ENCODE measurements at places on chromosomes 2 and 18.

GRCh38 chr2:171675810-171676345 lies 11.4 kb upstream of the DYNC1I2 start:
- no peak for DNase-seq

DNA sequence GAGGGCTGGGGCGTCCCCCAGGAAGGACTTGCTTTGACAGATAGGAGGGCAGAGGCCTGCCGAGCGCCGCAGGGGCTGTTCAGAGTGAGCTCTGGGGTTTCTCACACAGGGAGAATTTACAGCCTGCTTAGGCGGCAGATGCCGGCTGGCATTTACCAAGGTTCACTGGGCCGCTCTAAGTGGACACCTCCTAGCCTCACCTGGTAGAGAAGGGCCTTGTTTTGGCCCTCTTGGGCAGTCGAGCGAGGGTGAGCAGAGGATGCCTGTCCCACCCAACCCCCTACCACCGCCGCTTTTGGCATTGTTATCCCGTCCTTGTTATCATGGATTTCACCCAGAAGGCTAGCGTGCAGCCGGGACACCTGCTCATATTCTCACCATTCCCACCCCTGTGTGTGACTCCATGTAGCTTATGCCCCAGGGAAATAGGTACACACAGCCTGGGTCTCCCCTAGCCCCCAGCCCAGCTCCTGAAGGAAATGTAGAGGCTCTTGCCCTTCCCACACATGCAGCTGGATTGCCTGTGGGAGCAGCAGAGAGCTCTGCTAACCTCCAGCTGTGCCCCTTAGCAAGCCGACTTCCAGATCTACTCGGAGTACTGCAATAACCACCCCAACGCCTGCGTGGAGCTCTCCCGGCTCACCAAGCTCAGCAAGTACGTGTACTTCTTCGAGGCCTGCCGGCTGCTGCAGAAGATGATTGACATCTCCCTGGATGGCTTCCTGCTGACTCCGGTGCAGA lies 52.4 kb downstream of the FAM168B start:
- DNase-seq = no peak

- DNase-seq = no peak
These were observed 44.1 kb downstream of the TNFRSF11A start for GRCh38 chr18:62369129-62369644.

DNA sequence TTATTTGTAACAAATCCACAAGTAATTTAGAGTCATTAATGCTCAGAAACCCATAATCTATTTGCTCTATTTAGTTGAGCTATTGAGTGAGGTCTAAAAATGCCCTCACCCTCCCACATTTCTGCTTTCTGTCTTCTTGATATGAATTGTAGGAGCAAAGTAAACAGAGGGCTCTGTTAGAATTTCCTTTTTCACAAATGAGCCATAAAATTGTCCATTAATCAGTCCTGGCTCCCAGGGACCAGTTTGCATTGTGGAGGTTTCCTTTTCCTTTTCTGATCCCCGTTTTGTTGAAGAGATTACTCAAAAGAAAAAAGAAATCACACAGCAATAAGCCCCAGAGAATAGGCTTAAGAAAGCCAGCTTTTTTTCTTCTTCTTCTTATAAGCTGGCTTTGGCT lies 476.7 kb downstream of the EPHA4 start:
- no peak for DNase-seq

- no peak for DNase-seq
These were observed 243.5 kb downstream of the ASXL3 start for GRCh38 chr18:33821503-33821902.

GRCh38 chr2:27807476-27807875 lies 36.0 kb downstream of the MRPL33 start:
- DNase-seq = peak; percentile 51

DNA sequence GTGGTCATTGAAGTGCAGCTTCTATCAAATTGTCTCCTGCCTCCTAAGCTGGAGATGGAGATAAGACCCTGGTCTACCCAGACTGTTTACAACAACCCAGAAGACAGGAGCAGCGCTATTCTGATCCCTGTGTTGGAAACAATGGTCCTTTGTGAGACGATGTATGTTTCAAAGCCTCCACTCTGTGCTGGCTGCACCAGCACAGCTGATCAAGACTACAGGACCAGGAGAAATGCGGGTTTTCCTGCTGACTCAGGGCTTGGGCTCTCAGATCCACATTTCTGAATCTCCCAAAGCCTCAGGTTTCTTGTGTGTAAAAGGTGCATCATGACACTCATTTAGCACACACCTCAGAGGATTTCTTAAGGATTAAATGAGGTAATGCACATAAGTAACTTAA lies 92.0 kb downstream of the POU3F3 start:
- no peak for DNase-seq

- no peak for DNase-seq
These were observed 3.3 kb downstream of the GAD1 start for GRCh38 chr2:170819680-170820664.

GRCh38 chr2:134372611-134373131 lies 118.8 kb downstream of the MGAT5 start:
- DNase-seq = no peak

DNA sequence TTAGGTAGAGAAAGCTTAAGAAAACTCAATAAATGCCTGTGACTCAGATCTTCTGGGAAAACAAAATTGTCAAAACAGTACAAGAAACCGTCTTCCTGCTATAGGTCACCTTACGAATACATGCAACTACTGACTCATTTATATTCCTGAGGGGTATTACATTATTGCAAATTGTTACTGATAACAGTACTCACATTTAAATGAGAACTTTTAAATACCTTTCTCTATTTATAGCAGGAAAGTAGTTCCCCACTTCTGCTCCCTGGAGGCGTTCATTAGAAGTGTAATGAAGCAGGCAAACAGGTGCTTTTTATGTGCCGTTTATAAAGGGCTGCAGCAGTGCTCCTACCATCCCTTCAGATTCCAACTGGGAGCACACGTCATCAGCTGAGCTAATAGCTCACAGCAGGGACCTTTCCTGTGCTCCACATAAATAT lies 65.1 kb upstream of the RPRM start:
- peak; percentile 2 for DNase-seq

DNA sequence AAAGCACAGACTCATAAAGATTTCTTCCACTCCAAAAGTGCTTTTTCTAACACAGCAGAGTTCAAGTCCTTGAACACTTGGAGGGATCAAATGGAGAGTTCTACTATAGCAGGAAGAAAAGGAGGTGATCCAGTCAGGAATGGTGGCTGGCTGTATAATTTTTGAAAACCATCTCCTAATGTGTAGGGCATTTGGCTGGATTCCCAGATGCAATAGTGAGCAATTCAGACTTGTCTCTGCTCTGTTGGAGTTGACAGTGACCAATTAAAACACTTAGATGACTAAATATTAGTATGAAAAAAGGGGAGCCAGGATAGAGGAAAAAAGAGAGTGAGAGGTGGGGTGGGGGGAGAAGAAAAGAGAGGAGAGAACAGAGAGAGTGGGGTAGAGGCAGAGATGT lies 5.3 kb upstream of the G6PC2 start:
- DNase-seq = no peak

- DNase-seq = no peak
These were observed 350.9 kb downstream of the NUP35 start for GRCh38 chr2:183474912-183475695.

DNA sequence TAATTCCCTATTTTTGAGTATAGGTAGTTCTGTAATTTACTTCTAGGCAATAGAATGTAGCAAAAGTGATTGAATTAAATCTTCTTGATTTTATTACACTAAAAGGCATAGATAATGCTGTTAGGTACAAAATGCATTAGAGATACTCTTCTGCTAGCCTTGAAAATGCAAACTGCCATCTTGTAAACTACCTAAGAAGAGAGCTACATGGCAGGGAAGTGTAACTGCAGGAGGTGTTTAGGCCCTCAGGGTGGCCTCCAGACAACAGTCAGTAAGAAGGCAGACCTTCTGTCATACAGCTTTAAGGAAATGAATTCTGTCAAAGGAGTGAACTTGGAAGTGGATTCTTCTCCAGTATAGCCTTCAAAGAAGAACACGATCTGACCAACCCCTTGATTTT lies 1396.8 kb upstream of the SLC39A10 start:
- DNase-seq = no peak

DNA sequence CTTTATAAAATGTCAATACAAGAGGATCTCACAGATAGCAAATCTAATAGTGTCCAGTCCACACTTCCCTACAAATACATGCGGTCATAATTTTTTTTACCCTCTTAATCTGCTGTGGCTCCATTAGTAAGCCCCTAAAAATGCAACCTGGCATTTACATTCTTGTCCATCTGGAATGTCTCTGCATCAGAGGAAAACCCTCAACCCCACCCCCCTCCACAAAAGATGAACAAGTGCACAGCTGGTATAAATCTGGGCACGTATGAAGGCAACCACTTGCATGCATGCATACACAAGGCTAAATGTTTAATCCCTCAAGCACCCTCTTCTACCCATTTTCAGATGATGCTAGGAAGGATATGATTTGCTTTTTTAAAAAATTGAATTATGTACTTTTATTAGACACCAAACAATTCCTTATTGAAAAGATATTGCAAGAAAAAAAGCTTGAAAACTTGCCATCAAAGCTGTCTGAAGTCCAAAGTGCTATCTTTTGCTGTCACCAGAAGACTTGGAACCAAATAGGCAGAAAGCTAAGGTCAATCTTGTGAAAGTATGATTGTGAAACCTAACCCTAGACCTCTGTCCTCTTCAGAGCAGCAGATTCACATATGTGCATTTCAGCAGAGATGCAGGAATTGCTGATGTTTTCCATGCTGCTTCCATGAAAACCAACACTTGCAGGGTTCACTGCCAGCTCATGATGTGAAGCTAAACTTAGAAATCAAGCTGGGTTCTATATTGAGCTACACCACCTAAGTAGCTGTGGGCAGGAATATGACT lies 39.0 kb downstream of the IRS1 start:
- no peak for DNase-seq

DNA sequence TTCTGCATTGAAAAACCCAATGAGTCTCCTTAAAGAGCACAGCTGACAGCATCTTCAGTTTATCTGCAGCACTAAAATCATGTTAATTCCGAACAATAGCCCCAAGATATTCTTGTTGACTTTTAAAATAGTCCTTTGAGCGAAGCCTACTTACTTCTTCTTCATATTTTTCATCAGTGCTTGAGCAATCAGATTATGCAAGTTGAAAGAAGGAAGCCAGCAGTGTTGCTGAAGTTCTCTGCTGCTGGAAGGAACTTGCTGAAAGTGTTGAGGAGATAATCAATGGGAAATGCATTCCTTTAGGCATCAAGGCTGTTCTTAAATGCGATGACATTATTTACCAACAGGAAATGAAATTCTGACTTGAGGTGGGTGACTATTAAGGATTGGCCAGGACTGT lies 105.9 kb upstream of the SNTG2 start:
- DNase-seq = no peak

DNA sequence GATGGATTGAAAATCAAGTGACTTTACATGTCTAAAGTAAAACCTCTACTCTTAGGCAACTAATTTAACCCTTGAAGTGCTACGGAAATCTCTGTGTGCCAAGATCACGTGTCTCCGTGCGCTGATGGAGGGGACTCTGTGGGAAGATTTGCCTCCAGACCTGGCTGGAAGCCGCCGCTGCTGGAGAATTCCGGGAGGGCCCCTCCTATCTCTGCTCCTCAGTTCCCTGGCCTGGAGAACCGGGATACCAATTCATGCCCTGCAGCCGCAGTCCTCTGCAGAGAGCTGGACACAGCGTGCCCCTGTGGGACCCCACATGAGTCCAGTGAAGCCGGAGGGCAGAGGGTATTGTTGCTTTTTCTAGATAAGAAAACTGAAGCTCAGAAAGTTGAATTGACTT lies 126.9 kb upstream of the PXDN start:
- DNase-seq = no peak

DNA sequence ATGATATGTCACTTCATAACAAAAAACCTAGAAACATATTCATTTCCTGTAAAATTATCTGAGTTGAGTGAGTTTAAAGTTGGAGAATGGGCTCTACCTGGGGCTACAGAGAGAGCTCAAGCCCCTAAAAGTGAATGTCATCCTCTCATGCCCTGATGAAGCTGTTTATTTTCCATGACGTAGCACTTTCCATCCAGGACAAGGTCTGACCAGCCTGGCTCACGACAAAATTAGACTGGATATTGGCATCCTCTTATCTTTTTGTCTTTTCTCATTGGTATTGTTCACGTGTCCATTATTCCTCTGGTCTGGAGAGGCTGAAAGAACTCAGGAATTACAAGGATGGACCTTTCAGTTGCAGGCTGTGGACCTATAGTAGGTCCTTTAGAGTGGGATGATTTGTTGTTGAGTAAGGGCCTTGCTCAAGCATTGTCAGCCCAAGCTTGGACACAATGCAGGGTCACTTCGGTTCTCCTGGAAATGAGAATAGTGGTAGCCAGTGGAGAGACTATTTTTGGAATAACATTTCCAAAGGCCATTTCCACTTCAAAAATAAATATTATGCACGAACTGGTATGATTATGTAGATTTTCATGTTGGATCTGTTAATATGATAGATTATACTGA lies 24.4 kb upstream of the TDRD15 start:
- DNase-seq = no peak

GRCh38 chr2:28735511-28735910 lies 16.1 kb upstream of the PPP1CB start:
- DNase-seq = no peak

GRCh38 chr2:166881177-166881576 lies 7.1 kb upstream of the XIRP2 start:
- no peak for DNase-seq

GRCh38 chr2:48247206-48247605 lies 282.7 kb upstream of the STON1 start:
- no peak for DNase-seq

DNA sequence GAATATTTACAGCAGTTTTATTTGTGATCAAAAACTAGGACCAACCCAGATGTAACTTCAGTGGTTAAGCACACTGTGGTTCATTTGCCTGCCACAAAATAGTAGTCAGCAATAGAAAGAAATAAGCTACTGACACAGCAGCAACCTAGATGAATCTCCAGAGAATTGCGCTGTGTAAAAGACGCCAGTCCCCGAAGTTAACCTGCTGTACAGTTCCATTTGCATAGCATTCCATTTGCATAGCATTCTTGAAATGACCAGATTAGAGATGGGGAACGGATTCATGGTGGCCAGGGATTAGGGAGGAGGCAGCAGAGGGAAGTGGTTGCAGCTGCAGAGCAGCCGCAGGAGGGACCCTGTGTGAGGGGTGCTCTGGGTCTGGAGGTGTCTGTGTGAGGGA lies 39.3 kb upstream of the NFATC1 start:
- no peak for DNase-seq
